NCI-H1930 (cell line): ENCODE measurements at places on chromosomes 2 and 18.

DNA sequence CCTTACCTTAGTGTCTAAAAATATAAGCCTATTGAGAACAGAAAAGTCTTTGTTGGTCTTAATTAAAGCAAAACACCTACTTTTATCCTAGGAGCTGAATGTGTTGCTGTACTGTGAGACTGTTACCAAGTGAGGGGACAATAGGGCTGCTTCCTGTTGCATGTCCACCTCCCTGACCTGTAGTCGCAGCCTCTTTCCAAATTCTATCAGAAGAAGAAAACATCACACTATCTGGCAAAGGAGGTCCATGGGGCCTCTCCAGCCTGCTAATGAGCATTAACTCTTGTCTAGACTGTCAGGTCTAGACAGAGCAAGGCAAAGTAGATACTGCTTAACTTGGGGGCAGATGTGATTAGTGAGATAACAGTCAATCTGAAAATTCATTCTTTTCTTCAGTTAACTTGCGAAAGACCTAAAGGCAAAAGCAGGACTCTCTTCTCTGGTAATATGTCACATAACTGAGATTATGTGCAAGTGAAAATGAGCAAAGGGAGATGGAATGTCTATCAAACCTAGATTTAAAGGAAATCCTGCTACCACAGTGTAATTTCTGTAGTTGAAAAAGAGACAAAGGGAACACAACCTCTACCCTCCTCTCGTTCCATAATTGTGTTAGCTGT, 66.9 kb downstream of the CDH20 start:
- DNase-seq: no peak

DNA sequence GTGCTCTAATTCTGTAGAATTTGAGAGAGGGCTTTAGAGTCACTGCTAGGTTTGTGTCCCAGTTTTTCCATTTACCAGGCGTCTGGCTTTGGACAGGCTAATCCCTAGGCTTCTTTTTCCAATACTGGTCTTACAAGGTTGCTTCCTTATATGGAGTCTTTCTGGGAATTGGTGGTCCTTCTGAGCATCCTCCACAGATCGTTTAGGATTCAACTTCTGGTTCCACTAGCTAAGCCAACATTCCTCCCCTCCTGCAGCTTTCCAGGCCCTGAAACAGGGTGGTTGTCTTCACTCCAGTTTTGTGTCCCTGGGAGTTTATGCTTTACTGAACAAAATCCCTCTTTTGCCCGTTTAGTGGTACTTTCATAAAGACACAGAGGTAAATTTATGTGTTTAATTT, 170.6 kb downstream of the CERS6 start:
- DNase-seq: no peak

GRCh38 chr2:98444436-98445176, at the start of gene INPP4A:
TSS of gene INPP4A (plus strand) at chr2:98444858. CDS start at chr2:98520049, 75,191 bp downstream.
- DNase-seq: peak; percentile 84

GRCh38 chr2:219446101-219446504, 11.5 kb downstream of the SPEG start:
- DNase-seq: no peak

DNA sequence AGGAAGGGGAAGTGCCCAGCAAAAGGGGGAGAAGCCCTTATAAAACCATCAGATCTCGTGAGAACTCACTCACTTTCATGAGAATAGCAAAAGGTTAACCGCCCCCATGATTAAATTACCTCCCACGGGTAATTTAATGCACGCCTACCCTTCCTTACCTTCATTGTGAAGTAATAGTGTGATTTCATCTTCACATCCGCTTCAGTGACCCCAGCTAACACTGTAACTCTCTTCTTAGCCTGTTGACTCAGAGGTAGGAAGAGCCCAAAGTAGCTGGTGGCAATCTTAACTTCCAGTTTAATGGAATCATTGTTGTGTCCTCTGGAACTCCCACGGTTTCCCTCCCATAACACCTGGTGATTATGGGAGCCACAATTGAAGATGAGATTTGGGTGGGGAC, 120.5 kb downstream of the GULP1 start:
- no peak for DNase-seq

DNA sequence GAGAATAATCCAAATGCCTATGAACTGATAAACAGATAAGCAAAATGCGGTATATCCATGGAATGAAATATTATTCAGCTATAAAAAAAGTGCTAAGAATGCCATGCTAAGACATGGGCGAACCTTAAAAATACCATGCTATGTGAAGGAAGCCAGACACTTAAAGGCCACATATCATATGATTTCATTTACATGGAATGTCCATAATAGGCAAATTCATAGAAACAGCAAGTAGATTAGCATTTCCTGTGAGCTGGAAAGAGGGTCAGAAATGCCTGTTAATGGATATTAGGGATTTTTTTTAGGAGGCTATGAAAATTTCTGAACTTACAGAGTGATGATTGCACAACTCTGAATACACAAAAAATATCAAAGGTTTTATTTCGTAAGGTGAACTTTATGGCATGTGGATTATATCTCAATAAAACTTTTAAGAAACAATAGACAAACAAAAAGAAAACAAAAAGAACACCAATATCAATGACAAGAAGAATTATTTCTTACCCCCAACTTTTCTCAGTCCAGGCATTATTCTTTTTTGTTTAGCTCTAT, 1207.7 kb downstream of the SUCLG1 start:
- DNase-seq: no peak
